Activated CD4-positive, alpha-beta T cell treated with anti-CD3 and anti-CD28 coated beads, Interleukin-2, amount 10 ng/mL, durations not matched to agents 7 days and 5 days (primary cell): ENCODE measurements at places on chromosomes 2 and 18. TPM values are rescaled to one million over a fixed set of nuclear protein-coding genes. Genes with fewer than 3 reads are reported as not detected.

Gene PLGLB1
- total RNA-seq, result 3.1 TPM

Gene NEUROD1
- not detected for total RNA-seq

Gene COL6A3
- 0.92 TPM for total RNA-seq

Gene LIMS3
- total RNA-seq, result not detected

Gene IL1R2
- 0.50 TPM for total RNA-seq

Gene RUFY4
- total RNA-seq, result 2.7 TPM

Gene TRAK2
- total RNA-seq, result 54.9 TPM

Gene CTNNA2
- not detected for total RNA-seq

Gene DYNAP
- total RNA-seq, result not detected

Gene ACOXL
- 0.15 TPM for total RNA-seq

Gene TWIST2
- not detected for total RNA-seq

Gene RNF25
- total RNA-seq, result 29.8 TPM

Gene PDK1
- 36.1 TPM for total RNA-seq

DNA sequence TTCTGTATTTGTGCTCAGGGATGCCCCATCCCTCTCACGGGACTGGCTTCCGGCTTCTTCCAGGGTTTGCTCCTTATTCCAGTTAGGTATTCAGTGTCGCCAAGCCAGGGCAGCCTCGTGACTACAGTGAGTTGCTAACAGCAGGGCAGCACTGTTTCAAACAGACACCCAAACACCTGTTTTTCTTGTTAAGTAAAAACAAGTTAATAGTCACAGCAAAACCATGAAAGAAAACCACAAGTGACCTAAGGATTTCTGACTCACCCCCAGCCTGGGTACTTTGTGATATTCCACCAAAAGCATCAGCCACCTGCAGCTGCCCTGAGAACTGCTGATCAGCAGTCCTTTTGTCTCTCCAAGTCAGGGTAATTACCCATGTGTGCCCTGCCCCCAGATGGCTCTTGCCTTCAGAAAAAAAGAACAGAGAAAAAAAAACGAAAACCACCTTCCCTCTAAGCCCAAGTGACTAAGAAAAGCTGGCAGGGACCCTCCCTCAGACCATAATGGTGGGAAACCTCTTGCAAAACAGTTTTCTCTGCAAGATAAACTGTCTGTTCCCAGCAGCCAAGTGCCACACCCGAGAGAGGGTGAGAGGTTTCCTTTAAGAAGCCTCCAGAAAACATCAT, 178.2 kb downstream of the ANAPC1 start:
- DNase-seq, result peak; percentile 48

GRCh38 chr2:210442457-210442856, 34.1 kb downstream of the LANCL1 start:
- DNase-seq, result no peak

- DNase-seq, result no peak
These were observed 100.7 kb downstream of the NUP35 start for GRCh38 chr2:183224948-183225347.

GRCh38 chr18:57927511-57927910, 116.5 kb upstream of the NEDD4L start:
- DNase-seq, result no peak

DNA sequence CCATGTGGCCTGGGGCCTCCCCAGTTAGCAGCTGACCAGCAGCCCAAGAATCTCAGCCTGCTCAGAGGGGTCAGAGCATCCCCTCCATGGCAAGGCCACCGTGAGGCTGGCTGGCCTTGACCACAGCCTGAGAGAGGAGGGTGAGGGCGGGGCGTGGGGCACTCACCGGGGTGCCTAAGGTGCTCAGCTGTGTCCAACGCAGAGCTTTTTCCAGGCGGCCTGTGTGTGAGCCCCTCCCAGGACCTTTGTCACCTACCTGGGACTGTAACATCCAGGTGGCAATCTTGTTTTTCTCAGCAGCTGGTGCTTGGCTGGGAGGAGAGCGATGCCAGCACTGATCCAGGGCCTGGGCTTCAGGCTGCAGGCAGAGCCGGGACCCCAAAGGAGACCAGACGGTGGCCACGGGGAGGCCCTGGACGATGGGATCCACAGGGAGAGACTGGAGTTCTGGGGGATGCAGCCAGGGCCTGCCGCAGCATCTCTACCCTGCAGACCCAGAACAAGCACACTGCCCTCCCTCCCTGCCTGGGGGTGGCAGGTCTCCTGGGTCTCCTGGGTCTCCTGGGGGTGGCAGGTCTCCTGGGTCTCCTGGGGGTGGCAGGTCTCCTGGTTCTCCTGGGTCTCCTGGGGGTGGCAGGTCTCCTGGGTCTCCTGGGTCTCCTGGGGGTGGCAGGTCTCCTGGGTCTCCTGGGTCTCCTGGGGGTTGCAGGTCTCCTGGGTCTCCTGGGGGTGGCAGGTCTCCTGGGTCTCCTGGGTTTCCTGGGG, 12.3 kb downstream of the SNED1 start:
- DNase-seq, result peak; percentile 2

DNA sequence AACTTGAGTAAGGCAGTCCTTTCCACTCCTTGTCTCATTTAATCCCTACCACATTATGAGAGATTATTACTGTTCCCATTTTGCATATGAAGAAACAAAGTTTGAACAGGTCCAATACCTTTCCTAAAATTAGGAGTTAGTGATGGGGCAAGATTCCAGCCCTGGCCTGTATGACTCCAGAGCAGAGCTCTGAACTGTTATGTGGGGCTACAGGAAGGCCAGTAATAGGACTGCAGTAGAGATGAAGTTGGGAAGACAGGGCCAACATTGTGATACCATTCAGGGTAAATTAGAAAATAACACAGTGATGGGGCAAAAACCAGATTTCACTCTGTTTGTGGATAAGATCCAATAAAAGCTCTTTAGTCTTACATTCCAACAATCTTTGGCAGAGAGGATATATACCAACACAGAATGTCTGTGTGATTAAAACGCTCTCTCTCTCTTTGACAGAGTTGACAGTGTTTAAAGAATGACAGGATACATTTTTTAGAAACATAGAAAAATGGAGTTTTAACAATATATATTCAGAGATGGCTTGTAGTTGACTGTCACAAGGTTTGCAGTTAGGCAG, 22.7 kb downstream of the KATNAL2 start:
- no peak for DNase-seq

DNA sequence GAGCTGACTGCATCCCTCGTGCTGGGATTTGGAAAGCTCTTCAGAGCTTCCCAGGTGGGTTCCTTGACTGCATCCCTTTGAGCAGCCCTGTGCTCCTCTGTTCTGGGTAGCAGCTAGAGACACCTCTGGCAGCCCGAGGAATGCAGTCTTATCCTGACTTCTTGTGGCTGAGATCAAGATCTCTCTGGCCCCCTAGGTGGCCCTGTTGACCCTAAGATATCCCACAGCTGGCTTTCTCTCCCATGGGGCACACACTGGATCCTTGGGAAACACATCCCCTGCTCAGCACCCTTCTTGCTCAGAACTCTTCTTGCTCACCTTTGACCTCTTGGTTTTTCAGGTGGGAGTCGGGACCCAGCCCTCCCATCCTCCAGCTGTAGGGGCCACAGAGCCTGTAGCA, 237.2 kb downstream of the TSN start:
- DNase-seq, result no peak

DNA sequence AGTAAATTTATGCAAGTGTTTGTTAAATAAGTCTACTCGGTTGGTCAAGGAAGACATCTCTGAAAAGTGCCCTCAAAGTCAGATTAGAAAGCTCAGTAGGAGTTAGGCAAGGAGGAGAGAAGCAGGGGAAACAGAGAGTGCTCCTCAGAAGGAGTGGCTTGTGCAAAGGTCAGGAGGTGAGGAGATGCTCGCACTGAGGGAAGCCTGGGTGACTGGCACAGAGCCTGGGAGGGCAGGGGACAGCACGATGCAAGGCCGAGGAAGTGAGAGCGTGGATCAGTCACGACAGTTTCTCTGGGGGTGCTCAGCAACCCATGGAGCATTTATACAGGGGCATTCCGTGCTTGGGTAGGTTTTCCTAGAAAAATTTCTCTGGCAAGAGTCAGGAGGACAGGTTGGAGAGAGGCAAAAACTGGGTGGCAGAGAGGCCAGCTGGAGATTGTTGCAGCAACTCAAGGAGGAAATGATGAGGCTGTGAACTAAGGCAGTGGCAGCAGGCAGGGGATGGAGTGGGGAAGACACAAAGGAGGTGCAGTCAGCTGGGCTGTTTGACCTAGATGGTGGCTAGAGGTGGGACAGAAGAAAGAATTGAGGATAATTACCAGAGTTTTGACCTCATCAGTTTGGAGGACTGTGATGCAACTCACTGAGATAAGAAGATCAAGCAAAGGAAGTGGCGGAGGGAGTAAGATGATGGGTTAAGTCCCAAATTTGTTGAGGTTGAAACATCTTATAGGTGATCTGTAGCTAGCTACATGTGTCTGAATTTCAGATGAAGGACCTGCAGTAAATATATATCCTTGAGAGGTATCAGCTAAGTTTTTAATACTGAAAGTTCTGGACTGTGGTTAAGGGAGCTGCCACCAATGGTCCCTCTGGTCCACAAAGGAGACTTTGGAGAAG, 52.4 kb downstream of the BCL2 start:
- DNase-seq, result no peak

GRCh38 chr2:3294069-3294468, 83.5 kb downstream of the EIPR1 start:
- no peak for DNase-seq

DNA sequence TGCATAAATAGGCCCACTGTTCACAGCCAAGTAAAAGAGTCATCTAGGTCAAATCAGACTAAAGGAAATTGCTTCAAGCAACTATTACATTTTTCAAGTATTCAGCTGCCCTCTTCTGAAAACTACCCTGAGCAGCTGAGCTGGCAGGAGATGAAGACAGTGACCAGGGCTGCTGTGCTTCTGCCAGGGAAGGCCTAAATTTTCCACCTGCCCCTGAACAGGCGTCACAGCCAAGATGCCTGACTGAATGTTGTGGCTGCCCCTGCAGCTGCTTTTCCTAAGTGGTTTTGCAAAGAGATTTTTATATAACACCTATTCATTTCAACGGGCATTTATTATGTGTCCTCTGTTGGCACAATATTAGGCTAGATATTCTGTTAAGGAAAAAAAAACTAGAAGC, 96.7 kb upstream of the RPE start:
- DNase-seq, result no peak

- DNase-seq, result no peak
These were observed 157.8 kb downstream of the BABAM2 start for GRCh38 chr2:28048341-28048740.

DNA sequence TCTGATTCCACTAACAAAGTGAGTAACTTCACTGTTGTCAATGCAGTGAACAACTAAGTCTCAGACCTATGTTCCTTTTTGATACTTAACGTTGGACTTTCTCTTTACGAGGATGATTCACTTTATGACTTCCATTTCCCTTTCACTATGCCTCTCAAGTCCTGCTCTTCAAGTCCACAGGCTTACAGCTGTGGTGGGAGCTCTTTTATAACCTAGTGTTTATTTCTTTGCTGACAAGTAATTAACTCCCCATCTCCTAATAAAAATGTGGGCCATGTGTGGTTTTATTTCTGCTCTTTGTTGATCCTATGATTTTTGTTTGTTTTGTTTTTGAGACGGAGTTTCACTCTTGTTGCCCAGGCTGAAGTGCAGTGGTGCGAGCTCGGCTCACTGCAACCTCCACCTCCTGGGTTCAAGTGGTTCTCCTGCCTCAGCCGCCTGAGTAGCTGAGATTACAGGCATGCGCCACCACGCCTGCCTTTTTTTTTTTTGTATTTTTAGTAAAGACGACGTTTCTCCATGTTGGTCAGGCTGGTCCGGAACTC, 142.1 kb downstream of the USP34 start:
- no peak for DNase-seq

GRCh38 chr2:163757814-163758213, 22.0 kb upstream of the FIGN start:
- DNase-seq, result no peak

DNA sequence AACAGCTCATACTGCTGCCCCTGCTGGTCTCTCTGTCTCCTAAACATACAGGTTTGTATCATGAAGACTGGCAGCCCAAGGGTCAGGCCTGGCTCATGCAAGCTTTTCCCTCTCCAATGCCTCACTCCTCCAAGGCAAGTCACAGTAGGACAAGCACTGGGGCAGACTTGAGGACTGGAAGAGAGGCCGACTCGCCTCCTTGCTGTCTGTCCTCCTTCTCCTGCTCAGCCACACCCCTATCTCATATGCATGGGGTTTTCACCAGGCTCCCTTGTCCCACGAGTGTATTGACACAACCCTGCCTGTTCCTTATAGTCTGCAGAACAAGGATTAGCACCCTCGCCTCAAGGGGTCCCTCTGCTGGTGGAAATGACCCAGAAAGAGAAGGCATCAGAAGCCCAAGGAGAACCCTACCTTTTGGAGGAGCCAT, 223.7 kb downstream of the SOX11 start:
- no peak for DNase-seq

DNA sequence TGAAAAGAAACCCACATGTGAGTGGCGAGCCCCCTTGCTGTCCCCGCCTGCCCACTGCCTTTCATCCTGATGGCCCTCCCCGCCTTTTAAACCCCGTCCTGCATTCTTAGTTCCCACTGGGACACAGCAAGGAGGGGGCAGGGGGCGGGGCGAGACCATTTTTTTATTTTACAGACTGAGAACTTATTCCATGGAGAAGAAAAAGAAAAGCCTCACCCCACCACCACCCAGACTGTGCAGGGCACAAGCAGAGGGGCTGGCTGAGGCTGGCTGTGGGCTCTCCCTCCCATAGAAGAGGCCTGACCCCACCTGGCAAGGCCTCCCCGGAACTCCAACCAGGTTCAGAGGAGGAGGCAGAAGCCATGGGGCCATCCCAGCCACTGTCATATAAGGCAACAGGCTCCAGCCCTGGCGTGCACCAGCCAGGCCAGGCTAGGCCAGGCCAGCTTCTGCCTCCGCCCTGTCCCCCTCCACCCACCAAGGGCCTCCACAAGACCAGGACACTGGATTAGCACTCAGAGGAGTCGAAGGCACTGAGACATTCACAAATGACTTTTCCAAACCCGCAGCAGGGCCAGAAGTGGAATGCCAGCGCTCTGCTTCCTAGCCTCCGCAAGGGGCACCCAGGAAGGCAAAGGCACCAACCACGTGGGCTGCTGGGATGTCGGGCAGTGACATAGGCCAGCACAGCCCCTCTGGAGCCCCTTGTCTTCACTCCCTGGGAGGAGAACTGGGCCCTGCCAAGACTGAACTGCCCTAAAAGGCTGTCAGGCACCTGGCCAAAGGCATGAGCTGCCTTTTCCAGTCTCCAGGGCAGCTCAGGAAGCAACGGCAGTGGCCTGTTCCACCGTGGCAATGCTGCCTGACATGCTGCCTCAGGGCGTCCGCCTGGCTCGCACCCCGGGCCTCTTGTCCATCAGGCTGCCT, 37.5 kb upstream of the SEMA4C start:
- DNase-seq, result no peak

GRCh38 chr2:30224151-30224550, 7.2 kb upstream of the LBH start:
- DNase-seq, result no peak

GRCh38 chr2:200475795-200476194, 34.1 kb downstream of the KCTD18 start:
- no peak for DNase-seq

GRCh38 chr2:26940001-26940400, 30.4 kb upstream of the MAPRE3 start:
- no peak for DNase-seq
